Gastrocnemius medialis (tissue), 4 donors: ENCODE measurements at places on chromosomes 2 and 18.

DNA sequence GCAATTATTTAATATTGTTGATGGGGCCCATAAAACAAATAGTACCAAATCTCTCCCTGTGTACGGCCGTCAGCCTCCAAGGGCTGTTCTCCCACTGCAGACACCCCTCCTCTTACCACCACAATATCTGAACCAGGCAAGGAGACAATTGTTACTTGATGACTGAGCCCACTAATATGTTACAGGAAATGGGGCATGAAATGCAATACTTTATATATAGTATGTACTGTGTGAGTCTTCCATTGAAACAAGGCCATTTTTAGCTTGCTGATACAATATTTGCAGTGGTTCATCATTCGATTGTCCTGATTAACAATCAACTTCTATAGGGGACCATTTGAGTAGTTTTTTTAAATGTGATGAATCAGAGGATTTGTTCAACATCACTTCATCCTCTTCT is 307.3 kb downstream of the GBX2 start:
- DNase-seq: no peak

DNA sequence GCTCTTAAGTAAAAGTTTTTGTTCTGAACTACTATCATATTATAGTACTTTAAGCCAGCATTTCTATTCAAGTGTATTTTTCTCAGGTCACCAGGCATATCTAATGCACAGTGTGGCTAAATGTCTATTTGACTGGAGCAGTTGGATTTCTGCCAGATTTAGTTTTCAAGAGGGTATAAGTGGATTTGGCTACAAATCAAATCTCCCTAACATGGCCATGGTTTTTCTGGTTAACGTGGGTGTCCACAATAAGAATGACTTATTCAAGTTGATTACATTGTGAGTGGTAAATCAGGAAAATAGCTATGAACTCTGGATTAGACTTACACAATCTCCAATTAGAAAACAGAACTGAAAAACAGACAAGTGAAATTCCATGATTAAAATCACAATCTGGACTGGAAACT is 5.7 kb upstream of the CHN1 start:
- DNase-seq: no peak

DNA sequence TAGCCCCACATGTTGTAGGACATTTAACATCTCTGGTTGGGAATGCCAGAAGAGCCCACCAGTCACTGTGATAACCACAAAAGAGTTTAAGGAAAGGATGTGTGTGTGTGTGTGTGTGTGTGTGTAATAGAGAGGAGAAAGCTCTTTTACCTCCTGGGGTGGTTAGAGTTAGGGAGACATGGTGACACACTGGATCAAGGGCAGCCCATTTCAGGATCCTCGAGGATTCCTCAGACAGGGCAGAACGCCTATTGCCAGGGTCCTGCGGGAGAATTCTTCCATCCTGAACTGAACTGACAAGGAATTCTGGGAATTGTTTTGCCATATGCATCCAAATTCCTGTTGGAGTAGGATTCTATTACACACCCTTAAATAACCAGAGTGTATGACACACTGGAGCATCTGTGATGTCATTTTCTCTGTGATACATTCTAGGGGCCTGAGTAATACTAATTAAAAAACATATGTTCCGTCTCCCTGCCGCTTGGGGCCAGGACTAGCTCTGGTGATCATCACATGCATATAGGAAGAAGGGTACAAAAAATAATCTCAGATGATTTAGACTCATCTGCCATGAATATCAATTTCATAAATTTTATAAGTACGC is 156.4 kb upstream of the MMADHC start:
- no peak for DNase-seq

GRCh38 chr2:196233021-196233804 is 61.8 kb upstream of the STK17B start:
- DNase-seq: no peak

GRCh38 chr2:106115250-106115649 is 78.9 kb downstream of the UXS1 start:
- DNase-seq: peak; percentile 27

DNA sequence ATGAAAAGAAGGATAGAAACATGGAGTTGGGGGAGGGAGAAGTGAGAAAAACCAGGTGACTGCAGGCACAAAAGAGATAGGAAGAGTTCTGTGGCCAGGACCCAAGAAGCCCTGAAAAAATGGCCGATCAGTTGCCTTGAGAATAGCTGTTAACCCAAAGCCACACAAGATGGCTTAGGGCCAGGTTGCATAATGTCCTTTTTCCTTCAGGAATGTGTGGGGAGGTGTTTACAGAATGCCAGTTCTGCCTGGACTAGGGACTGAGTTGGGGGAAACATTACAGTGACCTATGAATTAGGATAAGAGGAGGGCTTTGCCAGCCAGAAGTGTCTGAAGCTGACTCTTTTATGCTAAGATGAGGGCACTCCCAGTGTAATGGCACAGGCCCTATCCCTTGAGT is 17.1 kb downstream of the FAM110C start:
- no peak for DNase-seq

- no peak for DNase-seq
Observed at GRCh38 chr2:100011272-100011731, 131.1 kb downstream of the AFF3 start.

DNA sequence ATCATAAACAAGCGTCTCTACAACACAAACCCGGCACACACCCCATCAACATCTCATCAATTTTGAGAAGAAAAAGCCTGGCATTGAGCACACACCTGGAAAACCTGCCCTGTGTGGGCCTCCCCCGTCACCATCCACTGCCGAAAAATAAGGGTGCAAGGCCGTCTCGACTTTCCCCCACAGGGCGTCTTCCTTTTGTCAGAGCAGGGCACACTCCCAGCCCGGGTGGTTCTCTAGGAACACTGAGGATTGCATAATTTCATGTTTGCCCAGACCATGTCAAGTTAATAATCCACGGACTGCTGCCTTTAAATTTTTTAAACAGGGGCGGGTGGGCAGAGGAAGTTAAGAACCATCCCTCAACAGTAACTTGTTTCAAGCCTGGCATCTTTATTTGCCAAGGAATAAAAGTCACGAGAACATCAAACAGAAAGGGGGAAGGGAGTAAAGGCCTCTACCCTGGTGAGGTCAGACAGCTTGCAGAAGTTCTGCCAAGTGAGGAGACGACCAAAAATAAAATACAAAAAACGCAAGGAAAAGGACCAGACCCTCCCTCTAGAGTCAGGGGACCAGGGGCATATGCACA is 2.1 kb downstream of the TFCP2L1 start:
- DNase-seq: no peak

DNA sequence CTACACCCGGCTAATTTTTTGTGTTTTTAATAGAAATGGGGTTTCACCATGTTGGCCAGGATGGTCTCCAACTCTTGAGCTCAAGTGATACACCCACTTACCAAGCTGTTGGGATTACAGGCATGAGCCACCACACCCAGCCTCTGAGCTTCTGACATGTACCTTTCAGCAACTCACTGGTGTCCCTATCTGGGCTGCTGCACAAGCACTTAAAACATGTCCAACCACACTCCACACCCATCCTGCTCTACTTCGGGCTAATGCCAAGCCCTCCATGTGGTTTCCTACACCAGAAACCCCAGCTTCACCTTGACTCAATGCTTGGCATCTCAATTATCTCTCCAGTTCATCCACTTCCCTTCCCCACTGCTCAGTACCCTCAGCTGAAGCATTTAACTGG is 22.4 kb upstream of the ARMC9 start:
- no peak for DNase-seq

DNA sequence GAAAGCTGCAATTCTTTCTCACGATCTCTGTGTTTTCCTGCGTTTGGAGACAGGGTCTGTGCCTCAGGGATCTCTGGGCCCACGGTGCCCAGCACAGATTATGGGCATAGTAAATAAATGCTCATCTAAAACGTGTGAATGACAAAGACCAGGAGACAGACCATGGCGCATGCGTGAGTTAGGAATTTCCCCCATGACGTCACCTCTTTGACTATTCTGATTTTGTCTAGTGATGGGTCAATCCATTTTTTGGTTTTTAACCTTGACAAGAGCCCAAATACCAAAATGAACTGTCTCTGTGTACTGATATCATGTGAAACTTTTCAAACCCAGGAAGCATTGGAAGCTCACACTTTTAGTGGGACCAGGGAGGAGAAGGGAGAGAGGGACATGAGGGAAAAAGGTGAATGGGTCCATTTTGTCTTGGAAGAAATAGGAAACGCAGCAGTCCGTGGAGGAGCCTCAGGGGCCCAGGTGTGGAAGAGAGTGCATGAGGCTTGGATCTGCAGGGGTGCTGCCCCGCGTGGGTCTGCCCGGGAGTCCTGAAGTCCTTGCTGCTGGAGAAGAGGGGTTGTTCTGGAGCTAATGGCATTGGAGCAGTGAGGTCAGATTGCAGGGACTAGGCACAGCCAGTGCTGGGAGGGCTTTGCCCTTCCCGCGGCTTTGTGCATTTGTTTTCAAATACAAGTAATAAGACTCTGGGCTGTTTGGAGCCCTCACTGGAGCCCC is 172.2 kb downstream of the ASB1 start:
- no peak for DNase-seq

DNA sequence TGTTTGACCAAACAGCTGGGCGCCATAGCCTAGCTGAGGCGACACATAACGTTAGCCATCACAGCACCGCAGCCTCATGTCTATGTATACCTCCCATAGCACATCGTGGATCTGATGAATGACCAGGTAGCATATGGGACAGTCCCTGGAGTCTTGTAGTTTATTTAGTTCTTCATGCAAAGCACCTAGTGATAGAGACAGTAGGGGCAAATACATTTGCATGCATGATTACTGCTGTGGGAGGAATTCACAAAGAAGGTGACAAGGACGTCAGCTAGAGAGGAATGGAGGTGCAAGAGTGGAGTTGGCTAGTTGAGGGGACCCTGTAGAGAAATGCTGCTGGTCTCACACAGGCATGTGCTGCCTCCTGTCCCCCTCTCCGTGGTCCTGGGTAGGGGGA is 478.9 kb upstream of the HS6ST1 start:
- DNase-seq: no peak

GRCh38 chr2:20355131-20355530 is 4.5 kb upstream of the PUM2 start:
- DNase-seq: no peak

DNA sequence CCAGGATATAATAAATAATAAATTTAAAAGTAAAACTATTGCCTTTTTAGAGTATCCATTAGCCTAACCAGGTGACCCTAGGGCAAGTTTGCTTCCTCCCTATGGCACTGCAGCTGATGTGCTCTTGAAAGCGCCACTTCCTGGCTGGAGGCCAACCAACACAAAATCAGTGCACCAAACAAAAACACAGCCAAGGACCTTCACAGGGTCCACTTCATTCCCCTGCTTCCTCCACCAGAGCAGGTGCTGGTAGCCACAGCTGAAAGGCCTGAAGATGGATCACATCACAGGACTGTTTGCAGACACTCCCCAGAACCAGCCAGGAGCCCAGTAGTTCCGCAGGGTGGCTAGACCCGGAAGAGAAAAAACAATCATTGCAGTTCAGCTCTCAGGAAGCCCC is 108.8 kb downstream of the TWIST2 start:
- no peak for DNase-seq

GRCh38 chr2:148900350-148900837 is 25.4 kb downstream of the KIF5C start:
- DNase-seq: no peak

DNA sequence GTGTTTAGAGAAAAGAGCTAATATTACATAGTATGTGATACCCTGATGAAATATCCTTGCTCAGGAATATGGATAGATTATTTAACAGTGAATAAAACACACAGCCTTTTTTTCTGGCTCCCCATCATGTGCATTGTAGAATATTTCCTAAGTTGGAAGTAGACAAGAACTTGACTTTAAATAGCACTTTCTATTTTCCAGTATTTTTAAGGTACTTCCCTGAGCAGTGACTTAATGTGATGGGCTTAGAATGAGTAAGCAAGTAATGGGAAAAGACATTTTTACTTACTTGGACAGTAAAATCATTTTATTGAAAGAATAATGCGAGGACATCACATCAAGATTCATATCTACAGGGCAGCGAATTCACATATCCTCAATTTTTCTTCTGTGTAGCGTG is 176.7 kb upstream of the SLC8A1 start:
- no peak for DNase-seq

GRCh38 chr2:7788736-7789135 is 871.5 kb downstream of the RNF144A start:
- no peak for DNase-seq

DNA sequence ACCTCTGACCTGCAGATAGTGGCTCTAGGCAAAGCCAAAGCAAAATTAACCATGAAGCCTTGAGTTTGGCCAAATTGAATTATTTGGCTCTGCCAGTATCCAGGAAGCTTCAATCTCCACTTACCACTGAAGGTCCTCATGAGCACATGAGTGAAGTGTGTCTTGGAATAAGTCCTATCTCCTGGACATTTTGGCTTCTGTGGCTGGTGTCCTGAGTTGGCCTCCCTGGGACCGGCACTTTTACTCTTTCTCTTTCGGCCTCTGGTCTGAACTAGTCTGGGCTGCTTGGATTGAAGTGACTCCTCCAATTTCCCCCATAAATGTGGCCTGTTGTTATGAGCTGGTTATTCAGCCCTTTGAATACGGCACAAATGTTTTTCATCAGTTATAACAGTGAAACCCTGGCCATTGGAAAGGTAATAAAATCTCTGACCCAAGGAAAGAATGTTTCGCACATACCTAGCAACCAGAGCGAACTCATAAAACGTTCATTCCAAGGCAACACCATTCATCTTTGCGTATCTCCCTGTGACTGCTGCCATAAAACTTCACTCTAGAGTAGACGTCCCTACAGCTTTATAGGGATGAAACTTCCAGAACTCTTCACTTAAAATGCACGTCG is 216.4 kb downstream of the LPIN1 start:
- no peak for DNase-seq

- no peak for DNase-seq
Observed at GRCh38 chr2:25664183-25664964, 9.0 kb downstream of the DTNB start.

DNA sequence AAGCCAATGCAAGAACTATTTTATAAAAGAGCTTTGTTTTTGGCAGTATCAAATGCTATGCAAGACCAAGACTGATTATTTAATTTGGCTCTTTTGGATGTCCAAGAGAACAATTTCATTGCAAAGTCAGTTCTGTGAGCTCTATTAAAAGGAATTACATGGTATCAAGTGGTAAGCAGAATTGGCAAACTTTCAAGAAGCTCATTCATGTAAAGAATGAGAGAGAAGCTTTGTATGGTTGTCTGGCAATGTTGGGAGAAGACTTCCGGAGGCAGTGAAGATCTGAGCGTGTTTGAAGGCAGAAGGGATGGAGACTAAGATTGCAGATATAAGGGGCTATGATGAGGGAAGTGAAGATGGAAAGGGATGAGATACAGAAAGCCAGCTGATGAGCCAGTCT is 49.6 kb downstream of the CPS1 start:
- no peak for DNase-seq

- no peak for DNase-seq
Observed at GRCh38 chr2:231321021-231321420, 74.5 kb upstream of the B3GNT7 start.
